Activated CD4-positive, alpha-beta T cell treated with anti-CD3 and anti-CD28 coated beads for 24 hours (primary cell): ENCODE measurements at places on chromosomes 11 and 22.

GRCh38 chr22:30043161-30043560 lies 37.1 kb upstream of the HORMAD2 start:
- DNase-seq, result no peak

DNA sequence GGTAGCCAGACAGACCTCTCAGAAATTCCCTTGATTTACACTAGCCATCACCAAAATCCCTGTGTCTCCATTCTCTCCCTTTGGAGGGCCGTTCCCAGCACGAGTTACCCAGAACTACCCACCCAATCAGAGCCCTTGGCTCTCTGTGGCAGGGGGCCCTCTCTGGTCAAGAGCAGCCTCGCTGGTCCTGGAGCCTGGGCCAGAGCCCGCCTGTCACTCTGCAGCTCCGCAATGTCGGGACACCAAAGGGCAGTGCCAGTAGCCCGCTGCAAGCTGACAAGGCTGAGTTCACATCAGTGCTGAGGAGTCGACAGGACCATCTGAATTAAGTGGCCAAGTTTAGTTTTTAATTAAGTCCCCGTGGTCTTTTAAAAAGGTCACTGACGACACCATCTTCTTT lies 241.6 kb downstream of the ST3GAL4 start:
- DNase-seq, result no peak

- DNase-seq, result no peak
Observed at GRCh38 chr22:49170053-49170452, 657.6 kb downstream of the BRD1 start.

DNA sequence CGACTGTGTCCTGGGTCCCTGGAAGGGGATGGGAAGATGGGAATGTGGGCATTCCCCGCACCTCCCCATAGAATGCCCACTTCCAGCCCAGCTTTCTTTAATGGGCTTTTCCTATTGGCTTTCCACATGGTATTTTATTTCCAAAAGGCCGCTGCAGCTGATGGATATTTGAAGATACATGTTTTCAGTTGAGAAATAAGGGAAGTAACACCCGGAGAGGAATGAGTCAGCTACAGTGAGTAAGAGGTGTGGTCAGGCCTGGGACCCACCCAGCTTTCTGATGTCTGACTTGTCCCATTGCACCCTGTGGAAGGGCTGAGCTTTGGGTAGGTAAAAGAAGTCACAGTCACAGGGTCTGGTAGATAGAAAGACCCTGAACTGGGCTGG lies 476.9 kb downstream of the MIAT start:
- no peak for DNase-seq
